ENCODE measurements at places on chromosomes 12 and 14.

GRCh38 chr12:91382081-91382543, 199.5 kb upstream of the DCN start:
- H3K4me1 ChIP-seq, result no peaks in the 10 kb centered on the region
- peak overlapping the region; percentile 66 for H3K4me3 ChIP-seq
- DNase-seq, result peak; percentile 81
- no peaks in the 10 kb centered on the region for H3K27me3 ChIP-seq
- H3K36me3 ChIP-seq, result no peaks in the 10 kb centered on the region

DNA sequence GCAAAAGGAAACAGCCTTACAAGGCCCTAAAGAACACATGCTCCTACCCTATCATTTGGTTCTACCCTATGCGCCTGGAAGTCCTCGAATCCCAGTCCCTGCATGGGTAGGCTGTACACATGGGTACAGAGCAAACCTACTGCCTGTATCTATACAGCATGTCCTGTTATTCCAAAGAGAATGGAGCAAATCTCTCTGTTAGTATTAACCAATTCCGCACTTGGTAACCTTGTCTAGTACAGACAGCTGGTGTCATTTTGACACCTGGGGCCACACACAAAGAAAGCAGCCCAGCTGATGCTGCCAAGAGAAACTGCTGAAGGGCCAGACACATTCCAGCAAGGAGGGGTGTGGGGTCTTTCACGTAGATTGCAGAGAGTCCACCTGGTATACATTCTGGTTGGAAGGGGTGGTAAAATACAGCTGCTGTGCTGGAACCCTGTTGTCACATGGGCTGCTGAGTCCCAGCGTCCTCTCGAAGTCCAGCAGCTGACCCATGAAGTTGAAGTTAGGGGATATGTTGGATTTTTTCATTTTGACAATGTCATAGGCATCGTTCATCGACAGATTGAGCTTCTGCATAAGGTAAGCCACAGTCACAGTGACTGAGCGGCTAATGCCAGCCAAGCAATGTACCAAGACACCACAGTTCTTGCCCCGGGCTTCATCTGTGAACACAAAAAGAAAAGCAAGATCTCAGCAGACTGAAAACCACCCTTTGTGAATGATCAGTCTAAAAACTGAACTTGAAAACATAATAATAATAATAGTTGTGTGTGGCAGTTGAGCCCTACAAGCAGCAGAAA, 3.2 kb downstream of the DUSP6 start:
- peak overlapping the region; percentile 99 for H3K27ac ChIP-seq
- no peaks in the 10 kb centered on the region for H3K27me3 ChIP-seq
- peaks cover 21% of the 10 kb centered on the region for H3K36me3 ChIP-seq
- DNase-seq, result no peak
- H3K4me3 ChIP-seq, result peak overlapping the region; percentile 89

- peaks cover 48% of the 10 kb centered on the region for H3K4me1 ChIP-seq
- no peak overlapping the region for H3K4me3 ChIP-seq
- no peak for DNase-seq
- H3K36me3 ChIP-seq, result no peaks in the 10 kb centered on the region
- no peaks in the 10 kb centered on the region for H3K27me3 ChIP-seq
These were observed 56.2 kb upstream of the ARHGAP5 start for GRCh38 chr14:32020882-32021281.

DNA sequence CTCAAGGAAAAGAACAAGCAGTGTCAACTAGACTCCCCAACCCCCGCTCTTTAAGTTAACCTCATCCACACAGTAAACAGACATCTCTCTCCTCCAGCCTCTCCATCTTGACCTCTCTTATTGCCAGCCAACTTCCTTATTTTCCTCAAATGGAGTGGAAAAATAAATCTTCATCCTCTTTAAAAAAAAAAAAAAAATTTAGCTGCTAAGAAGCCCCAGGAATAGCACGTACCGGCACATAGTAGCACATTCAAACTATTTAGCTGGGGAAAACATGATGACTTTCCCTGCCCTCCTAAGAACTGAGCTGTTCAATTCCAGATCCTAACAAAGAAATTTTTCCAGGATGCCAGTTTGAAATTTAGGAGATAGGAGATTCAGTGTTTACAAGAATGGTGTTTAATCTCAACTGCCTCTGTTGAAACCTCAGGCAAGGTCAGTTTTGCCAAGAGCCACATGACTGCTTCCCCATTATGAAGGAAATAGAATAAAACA, 90.8 kb downstream of the EPS8 start:
- H3K27ac ChIP-seq, result peak overlapping the region; percentile 81
- no peaks in the 10 kb centered on the region for H3K27me3 ChIP-seq
- no peaks in the 10 kb centered on the region for H3K36me3 ChIP-seq
- peaks cover 64% of the 10 kb centered on the region for H3K4me1 ChIP-seq
- DNase-seq, result no peak

DNA sequence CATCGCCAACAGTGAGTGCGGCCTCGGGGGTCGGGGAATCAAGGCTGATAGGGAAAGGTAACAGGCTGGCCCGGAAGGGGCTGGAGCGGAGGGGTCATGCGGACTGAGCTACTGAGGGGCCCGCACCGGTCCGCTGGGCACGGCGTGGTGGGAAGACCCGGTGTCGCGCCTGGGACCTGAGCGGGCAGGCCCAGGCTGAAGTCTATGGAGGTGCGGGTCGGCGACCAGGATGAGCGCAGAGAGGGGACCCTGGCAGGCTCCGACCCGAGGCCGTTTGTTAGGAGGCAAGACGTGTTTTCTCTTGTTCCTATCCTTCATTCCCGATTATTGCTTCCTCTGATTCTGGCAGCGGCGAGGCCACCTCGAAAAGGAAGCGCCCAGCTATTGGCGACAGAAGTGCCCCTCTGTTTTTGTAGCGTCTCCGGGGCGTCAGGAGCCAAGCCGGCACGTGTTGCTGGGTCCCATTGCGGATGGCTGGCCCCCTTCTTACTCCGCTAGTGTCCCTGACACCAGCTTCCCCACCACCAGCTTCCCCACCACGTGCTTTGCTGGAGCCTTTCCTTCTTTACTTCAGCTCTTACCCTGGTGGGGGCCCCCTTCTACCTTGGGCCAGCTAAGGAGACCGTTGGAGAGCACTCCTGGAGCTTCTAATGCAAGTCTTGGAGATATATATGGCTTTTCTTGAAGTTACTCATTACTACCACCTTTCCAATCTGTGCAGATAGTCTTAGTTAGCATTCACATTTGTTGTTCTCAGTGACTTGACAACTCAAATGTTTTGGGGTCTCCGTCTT, 653 bp downstream of the PA2G4 start:
- DNase-seq, result no peak
- H3K27ac ChIP-seq, result peak overlapping the region; percentile 92
- peaks cover 36% of the 10 kb centered on the region for H3K36me3 ChIP-seq

DNA sequence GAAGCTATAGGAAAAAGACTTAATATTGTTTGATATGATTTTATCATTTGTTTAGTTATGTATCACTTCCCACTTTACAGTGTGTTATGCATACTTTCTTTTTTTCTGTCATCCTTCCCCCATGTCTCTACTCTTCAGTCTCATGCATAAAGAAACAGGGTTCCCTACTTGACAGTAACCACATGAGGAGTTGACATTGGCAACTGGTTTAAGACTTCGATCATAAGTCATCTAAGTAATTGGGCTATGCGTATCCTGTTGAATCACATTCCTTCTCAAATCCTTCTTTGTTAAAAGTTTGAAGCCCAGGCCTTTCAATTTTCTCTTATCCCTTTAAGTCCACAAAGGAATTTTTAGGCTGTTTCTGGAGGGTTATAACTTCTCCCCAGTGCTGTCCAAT, 358.7 kb downstream of the RAD51B start:
- H3K27ac ChIP-seq, result no peak overlapping the region
- H3K27me3 ChIP-seq, result peaks cover 4% of the 10 kb centered on the region
- H3K4me1 ChIP-seq, result no peaks in the 10 kb centered on the region
- no peak for DNase-seq
- H3K36me3 ChIP-seq, result no peaks in the 10 kb centered on the region
- no peak overlapping the region for H3K4me3 ChIP-seq

Measured in left ventricle myocardium inferior (tissue), 1 donor.